ENCODE measurements at places on chromosomes 4 and X. TPM values are rescaled to one million over a fixed set of nuclear protein-coding genes. Genes with fewer than 3 reads are reported as not detected.

DNA sequence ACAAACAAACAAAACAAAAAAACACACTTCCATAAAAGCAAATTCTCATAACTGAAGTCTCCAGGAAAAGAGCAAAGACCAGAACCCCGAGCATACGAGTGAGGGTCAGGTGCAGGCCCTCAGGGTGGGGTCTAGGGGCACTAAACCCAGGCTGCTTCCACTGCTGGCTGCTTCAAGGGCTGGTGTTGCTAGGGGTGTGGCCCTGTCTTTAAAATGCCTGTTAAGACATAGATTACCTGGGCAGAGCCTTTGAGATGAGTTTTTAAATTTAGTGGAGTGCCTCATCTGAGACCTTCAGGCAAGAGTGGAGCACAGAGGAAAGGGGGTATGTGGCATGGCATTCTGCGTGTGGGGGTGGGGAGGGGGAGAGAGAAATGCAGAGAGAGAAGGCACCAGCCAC is 87.0 kb downstream of the FHDC1 start:
- H3K36me3 ChIP-seq = no peaks in the 10 kb centered on the region
- no peak overlapping the region for H3K27ac ChIP-seq
- H3K27me3 ChIP-seq = no peaks in the 10 kb centered on the region
- no peak for DNase-seq
- no peaks in the 10 kb centered on the region for H3K4me1 ChIP-seq
- H3K4me3 ChIP-seq = no peak overlapping the region

DNA sequence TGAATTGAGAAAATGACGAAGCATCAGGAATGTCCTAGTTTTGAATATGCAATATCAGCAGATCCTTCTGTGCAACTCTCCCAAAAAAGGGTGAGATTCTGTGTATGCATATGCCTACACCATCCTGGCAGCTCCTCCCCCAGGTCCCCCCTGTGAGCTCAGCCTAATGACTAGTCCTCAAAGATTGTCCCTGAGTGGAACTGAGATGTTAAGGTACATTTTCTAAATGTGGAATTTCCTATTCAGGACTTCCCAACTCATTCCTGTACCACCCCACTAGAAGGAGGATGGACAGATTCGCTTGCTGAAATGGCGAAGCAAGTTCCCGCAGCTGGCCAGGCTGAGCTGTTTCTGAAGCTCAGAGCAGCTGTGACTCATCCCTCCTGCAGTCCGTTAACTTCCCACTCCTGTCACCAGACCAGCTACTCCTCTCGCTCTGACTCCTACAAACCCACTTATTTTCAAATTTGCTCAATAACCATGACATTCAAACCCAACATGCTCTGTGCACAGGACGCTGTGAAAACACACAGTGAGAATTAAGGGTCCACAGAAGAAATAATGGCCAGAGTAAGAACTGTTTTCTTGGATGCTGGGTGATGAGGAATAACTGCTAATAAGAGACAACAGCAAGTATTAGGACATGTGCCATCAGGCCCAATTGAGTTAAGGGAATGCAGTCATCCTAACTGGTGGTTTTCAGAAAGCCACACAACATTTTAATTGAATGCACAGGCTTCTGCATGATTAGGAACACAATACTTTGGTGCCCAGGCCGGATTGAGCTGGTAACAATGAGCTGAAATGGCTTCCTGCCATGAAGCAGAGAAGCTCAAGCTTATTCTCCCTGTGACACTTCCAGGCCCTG is 40.0 kb upstream of the IRF2 start:
- H3K27me3 ChIP-seq = no peaks in the 10 kb centered on the region
- DNase-seq = peak; percentile 23
- no peaks in the 10 kb centered on the region for H3K36me3 ChIP-seq

- H3K27me3 ChIP-seq = no peaks in the 10 kb centered on the region
- no peaks in the 10 kb centered on the region for H3K4me1 ChIP-seq
- H3K27ac ChIP-seq = no peak overlapping the region
- no peaks in the 10 kb centered on the region for H3K36me3 ChIP-seq
Measured at GRCh38 chrX:42832764-42833549, 55.0 kb upstream of the PPP1R2C start.

Gene SPATA4
- total RNA-seq = 0.15 TPM

Gene CT45A10
- not detected for total RNA-seq

GRCh38 chr4:25172961-25173915 is 13.0 kb upstream of the SEPSECS start:
- no peaks in the 10 kb centered on the region for H3K27me3 ChIP-seq
- peak; percentile 97 for DNase-seq
- 0 out of 2 replicates have a peak, but pooled peaks cover 4% of the 10 kb centered on the region for H3K36me3 ChIP-seq
- H3K4me1 ChIP-seq = peaks cover 36% of the 10 kb centered on the region
- H3K4me3 ChIP-seq = peak overlapping the region; percentile 34

GRCh38 chr4:170776983-170777382 is 687.2 kb upstream of the AADAT start:
- H3K27me3 ChIP-seq = no peaks in the 10 kb centered on the region
- no peaks in the 10 kb centered on the region for H3K36me3 ChIP-seq
- no peak for DNase-seq
- no peak overlapping the region for H3K27ac ChIP-seq
- no peaks in the 10 kb centered on the region for H3K4me1 ChIP-seq

GRCh38 chr4:180655886-180656285 is 1587.3 kb upstream of the TENM3 start:
- DNase-seq = no peak
- peaks cover 24% of the 10 kb centered on the region for H3K27me3 ChIP-seq
- no peaks in the 10 kb centered on the region for H3K4me1 ChIP-seq
- no peak overlapping the region for H3K27ac ChIP-seq
- H3K4me3 ChIP-seq = no peak overlapping the region
- H3K36me3 ChIP-seq = no peaks in the 10 kb centered on the region

- DNase-seq = no peak
- no peaks in the 10 kb centered on the region for H3K4me1 ChIP-seq
- no peak overlapping the region for H3K27ac ChIP-seq
- no peaks in the 10 kb centered on the region for H3K36me3 ChIP-seq
Measured at GRCh38 chr4:130646886-130647285, 1550.9 kb downstream of the C4orf33 start.

DNA sequence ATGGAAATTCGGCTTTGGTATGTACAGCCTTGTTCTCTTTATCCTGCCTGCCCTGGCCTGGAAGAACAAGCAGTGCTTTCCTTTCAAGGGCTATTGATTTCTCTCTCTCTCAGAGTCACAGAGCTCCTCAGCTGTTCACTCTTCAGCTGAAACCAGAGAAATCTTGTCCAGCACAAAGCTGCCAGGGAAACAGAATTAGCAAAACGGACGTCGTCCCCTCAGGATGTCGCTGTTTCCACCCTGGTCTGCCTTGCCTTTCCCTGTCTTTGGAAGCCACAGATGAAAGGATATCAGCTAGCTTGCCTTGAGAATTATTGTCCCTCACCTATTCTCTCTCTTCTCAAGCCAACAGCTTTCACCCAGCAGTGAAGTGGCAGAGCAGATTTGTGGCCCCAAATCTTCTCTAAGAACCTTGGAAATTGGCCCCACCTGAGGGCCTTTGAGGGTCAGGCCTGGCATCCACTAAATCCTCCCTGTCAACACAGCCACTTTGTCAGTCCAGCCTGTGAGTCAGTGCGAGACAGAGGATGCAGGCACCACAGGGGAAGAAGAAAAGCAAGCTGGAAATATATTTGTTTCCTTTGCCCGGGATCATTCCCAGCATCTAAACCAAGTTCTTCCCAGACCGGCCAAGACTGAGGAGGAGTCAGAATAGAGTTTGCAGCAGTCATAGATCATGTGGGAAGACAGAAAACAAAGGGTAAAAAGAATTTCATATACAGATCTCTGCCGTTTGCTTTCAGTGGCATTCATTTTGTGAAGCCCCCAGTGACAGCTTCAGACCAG is 63.8 kb upstream of the MTM1 start:
- H3K27me3 ChIP-seq = no peaks in the 10 kb centered on the region
- H3K4me3 ChIP-seq = no peak overlapping the region
- H3K4me1 ChIP-seq = peaks cover 19% of the 10 kb centered on the region
- H3K27ac ChIP-seq = no peak overlapping the region

Gene PDLIM3
- total RNA-seq = not detected

DNA sequence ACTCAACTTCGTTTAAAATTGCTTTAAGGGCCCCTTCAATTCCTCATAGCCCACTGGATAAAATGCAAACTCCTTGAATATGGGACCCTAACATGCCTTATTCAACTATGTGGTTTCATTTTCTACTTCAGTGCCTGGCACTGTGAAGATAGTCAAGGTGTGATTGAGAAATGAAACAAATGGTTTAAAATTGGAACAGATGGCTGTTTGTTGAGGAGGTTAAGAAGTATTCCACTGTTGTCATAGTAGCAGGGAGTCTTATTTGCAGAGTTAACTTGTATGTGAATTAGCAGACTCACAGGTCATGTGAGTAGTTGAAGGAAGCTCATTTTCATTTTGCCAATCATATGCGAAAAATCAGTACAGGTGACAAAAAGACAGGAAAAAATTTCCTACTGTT is 593.3 kb downstream of the KCTD8 start:
- H3K27ac ChIP-seq = no peak overlapping the region
- H3K4me1 ChIP-seq = no peaks in the 10 kb centered on the region
- no peak overlapping the region for H3K4me3 ChIP-seq
- no peaks in the 10 kb centered on the region for H3K27me3 ChIP-seq

DNA sequence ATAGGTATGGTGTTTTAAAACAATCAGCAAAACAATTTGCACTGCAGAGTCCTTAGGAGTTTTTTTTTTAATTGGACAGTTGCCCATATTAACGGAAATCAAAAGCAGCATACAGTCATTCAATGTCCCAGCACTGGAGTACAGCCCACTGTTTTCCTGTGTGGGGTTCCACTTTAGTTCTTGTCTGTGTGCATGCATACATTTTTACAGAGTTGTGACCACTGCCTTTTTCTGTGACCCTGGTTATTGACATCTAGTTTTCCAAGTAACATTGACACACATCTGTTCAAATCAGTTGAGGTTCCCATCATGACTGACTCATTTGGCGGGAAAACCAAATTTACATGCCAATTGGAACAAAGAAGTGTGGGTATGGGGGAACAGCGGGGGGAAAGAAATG is 83.3 kb downstream of the HPRT1 start:
- H3K27me3 ChIP-seq = no peaks in the 10 kb centered on the region
- no peak for DNase-seq
- peaks cover 30% of the 10 kb centered on the region for H3K4me1 ChIP-seq
- H3K27ac ChIP-seq = no peak overlapping the region
- H3K36me3 ChIP-seq = peaks cover 13% of the 10 kb centered on the region
- no peak overlapping the region for H3K4me3 ChIP-seq

GRCh38 chr4:16714191-16714590 is 184.3 kb downstream of the LDB2 start:
- H3K36me3 ChIP-seq = no peaks in the 10 kb centered on the region
- H3K4me3 ChIP-seq = no peak overlapping the region
- H3K4me1 ChIP-seq = no peaks in the 10 kb centered on the region
- H3K27ac ChIP-seq = no peak overlapping the region
- no peak for DNase-seq

Gene USP17L5
- total RNA-seq = not detected

Gene DIPK2B
- 0.40 TPM for total RNA-seq

Gene SOX3
- not detected for total RNA-seq

DNA sequence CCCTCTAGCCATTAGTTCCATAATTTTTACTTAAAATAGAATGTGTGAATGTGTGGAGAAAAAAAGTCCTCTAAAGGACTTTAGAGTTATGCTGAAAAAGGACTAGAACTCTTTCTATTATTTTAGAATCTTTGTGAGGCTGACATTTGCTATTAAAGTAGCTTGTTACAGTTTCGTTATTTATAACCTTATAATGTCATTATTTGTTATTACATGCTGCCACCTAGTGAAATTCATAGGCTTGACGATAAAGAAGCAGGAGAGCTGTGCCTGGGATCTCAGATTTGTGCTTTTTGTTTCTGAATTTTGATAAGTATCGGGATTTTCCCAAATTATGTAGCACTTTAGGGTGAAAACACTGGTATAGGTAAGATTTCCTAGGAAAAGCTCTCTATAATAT is 38.5 kb upstream of the TAPT1 start:
- no peaks in the 10 kb centered on the region for H3K36me3 ChIP-seq
- no peak overlapping the region for H3K27ac ChIP-seq
- H3K27me3 ChIP-seq = no peaks in the 10 kb centered on the region
- peak; percentile 67 for DNase-seq
- H3K4me1 ChIP-seq = peaks cover 13% of the 10 kb centered on the region

DNA sequence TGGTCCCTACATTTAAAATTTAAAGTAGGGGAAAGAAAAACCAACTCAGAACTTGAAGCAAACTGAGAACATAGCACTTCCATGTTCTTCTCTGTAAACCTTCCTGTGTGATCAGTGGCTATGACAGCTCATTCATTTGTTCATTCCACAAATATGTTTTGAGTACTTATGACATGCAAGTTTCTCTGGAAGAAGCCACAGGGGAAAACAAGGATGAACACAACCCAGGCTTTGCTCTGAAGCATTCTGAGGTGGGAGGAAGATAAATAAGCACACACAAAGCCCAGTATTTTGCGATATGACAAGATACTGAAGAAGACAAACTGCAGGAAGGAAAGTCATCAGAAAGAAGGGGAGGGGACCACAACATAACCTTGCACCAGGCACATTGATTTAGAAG is 96.4 kb downstream of the CHIC2 start:
- H3K27ac ChIP-seq = no peak overlapping the region
- H3K36me3 ChIP-seq = no peaks in the 10 kb centered on the region
- DNase-seq = no peak
- H3K4me3 ChIP-seq = no peak overlapping the region

GRCh38 chrX:125947501-125947900 is 218.6 kb downstream of the DCAF12L2 start:
- no peaks in the 10 kb centered on the region for H3K27me3 ChIP-seq
- no peaks in the 10 kb centered on the region for H3K4me1 ChIP-seq
- peak; percentile 7 for DNase-seq
- H3K27ac ChIP-seq = no peak overlapping the region
- H3K36me3 ChIP-seq = no peaks in the 10 kb centered on the region

Gene PABPC4L
- 0.47 TPM for total RNA-seq

DNA sequence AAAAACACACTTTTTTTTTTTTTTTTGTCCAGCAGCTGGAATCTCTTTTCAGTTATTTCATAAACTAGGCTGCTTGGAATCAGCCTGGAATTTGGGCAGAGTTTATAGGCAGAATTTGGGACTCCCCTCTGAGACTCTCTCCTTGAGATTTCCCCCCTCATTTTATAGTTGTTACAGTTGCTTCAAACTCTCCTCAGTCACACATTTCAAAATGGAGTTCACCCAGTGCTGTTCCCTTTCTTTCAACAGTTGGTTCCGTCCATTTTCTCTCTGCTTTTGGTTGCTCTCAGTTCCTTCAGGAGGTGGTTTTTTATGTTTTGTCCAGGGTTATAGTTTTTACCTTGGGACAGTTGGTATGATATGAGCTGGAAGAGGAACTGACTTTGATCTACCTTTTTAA is 27.5 kb downstream of the NSD2 start:
- H3K4me1 ChIP-seq = no peaks in the 10 kb centered on the region
- no peaks in the 10 kb centered on the region for H3K27me3 ChIP-seq
- H3K27ac ChIP-seq = no peak overlapping the region
- no peak overlapping the region for H3K4me3 ChIP-seq

Gene RHOH
- total RNA-seq = not detected

DNA sequence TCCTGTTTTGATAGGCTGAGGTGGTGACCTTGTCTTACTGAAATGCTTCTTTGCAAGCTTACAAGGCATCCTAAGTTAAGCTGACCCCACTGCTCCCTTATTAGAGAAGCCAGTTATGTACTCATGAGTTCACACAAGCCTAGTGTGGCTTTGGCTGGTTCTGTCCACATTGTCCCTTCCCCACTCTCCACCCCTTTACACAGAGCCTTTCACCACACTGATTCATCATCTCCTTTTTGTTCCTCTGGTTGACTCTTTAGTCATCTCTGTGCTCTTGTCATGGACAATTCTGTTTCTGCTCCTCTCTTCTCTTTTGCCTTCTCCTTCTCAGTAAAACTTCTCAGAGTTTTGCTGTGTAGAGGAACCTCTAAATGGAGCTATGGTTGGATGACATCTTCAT is 4.9 kb downstream of the CHRNA9 start:
- H3K4me3 ChIP-seq = no peak overlapping the region
- peak; percentile 6 for DNase-seq
- 0 out of 2 replicates have a peak, but pooled peaks cover 5% of the 10 kb centered on the region for H3K4me1 ChIP-seq
- no peaks in the 10 kb centered on the region for H3K36me3 ChIP-seq

Data from PC-3 (cell line).